A673 (cell line): ENCODE measurements at places on chromosomes 1 and 21.
A peak's percentile ranks its signal among the peaks of the same experiment; 100 is the strongest.

DNA sequence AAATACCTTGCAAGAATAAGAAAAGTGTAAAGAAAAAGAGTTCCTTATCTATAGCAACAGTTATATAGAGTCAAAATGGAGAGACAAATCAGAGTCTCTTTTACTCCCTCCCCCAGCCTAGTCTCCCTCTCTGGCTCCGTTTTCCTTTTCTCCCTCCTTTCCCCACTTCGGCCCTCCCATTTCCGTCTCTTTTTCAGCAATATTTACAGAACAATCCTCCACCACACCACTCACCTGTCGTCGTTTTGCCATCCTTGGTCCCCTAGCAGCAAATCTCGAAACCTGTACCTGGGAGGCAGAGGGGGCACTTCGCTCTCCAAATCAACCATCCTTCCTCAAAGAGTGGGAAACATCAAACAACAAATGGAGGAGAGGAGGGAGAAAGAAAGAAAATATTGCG, 259 bp downstream of the KCNT2 start:
- no peaks in the 10 kb centered on the region for H3K36me3 ChIP-seq
- H3K27ac ChIP-seq, result no peak overlapping the region
- peaks cover 6% of the 10 kb centered on the region for H3K27me3 ChIP-seq
- peaks cover 4% of the 10 kb centered on the region for H3K4me1 ChIP-seq

DNA sequence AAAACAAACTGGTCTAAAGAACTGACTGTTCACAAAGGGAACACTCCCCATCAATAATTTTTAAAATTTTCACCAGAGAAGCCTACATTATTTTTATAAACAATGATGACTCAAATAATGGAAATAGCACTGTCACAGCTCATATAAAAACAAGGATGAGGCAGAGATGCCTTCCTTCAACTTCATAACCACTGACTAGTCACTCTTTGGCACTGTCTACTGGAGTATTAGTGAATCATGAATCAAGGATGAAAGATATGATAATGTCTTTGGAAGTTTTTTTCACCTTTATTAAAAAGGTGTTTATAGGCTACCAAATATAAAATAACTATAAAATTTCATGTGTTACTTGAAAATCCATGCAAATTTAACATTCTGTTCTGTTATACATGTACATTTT, 316.9 kb downstream of the VAV3 start:
- no peak overlapping the region for H3K27ac ChIP-seq
- DNase-seq, result no peak
- no peak overlapping the region for H3K4me3 ChIP-seq
- H3K4me1 ChIP-seq, result no peaks in the 10 kb centered on the region

GRCh38 chr1:162678439-162678838, 46.2 kb downstream of the DDR2 start:
- no peak for DNase-seq
- H3K4me1 ChIP-seq, result peaks cover 42% of the 10 kb centered on the region
- H3K27ac ChIP-seq, result no peak overlapping the region
- no peaks in the 10 kb centered on the region for H3K27me3 ChIP-seq
- no peak overlapping the region for H3K4me3 ChIP-seq

- no peak overlapping the region for H3K4me3 ChIP-seq
- no peak overlapping the region for H3K27ac ChIP-seq
- H3K4me1 ChIP-seq, result no peaks in the 10 kb centered on the region
Observed at GRCh38 chr1:193841857-193842256, 655.4 kb upstream of the B3GALT2 start.

DNA sequence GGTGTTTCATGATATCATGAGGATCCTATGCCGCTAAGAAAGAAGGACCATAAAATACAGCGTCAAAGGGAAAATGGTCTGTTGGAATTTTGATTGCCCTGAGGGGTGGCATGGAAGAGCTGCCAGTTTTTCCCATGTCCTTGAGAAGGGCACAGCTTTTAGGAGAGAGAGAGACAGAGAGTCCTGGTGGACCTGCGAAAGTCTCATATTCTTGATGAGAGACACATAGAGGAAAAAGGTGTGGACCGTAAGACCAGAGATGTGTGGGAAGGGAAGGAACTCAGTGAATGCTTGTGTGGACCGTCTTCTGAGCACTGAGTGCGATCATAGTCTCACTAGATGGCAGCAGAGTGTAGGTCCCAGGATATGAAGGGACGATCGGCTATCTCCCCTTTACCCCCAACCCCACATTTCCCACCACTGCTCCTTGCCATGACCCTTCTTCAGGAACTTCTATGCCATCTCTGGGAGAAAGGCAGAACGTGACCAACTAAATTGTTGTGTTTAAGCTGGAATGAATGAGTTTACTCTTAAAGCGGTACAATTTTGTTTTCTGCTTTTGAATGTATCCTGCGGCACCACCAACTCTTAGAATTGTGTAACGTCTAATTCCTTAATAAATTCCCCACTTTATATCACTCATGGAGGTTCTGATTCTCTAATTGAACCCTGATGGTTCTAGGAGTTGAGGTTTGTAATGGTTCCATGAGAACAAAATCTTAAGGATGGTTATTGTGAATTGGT, 117.7 kb downstream of the CTH start:
- H3K4me3 ChIP-seq, result no peak overlapping the region
- DNase-seq, result peak; percentile 79
- H3K27ac ChIP-seq, result peak overlapping the region; percentile 14
- H3K4me1 ChIP-seq, result peaks cover 52% of the 10 kb centered on the region
- H3K27me3 ChIP-seq, result no peaks in the 10 kb centered on the region

DNA sequence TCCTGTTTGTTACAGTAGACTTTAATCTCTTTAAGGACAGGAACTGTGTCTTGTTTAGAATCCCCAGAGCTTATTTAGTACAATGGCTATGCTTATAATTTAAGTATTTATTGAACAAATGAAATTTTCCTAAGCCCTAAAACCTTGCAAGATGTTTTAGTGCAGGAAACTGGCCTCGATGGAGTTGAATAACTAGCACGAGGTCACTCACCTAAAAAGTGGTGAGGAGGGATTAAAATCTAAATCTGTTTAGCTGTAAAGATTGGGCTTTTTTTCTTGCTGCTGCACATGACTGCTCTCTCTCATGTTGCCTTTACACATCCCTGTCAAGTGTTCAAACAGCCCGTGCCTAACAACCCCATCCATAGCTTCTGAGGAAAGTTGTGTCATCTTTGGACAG, 10.2 kb downstream of the NFYC start:
- no peaks in the 10 kb centered on the region for H3K27me3 ChIP-seq
- peaks cover 58% of the 10 kb centered on the region for H3K4me1 ChIP-seq
- peak; percentile 71 for DNase-seq
- H3K27ac ChIP-seq, result peak overlapping the region; percentile 53
- H3K4me3 ChIP-seq, result no peak overlapping the region

- H3K27me3 ChIP-seq, result no peaks in the 10 kb centered on the region
- DNase-seq, result peak; percentile 15
- H3K27ac ChIP-seq, result no peak overlapping the region
Observed at GRCh38 chr21:46585191-46585953, 19.5 kb downstream of the S100B start.

GRCh38 chr1:3186526-3186921, 117.5 kb downstream of the PRDM16 start:
- no peak overlapping the region for H3K4me3 ChIP-seq
- H3K36me3 ChIP-seq, result no peaks in the 10 kb centered on the region
- H3K27me3 ChIP-seq, result no peaks in the 10 kb centered on the region
- H3K4me1 ChIP-seq, result no peaks in the 10 kb centered on the region
- H3K27ac ChIP-seq, result no peak overlapping the region
- DNase-seq, result peak; percentile 45

- H3K27me3 ChIP-seq, result peaks cover 46% of the 10 kb centered on the region
- H3K4me3 ChIP-seq, result peak within 1 kb of the TSS; percentile 50
- peaks cover 16% of the 10 kb centered on the region for H3K4me1 ChIP-seq
- H3K27ac ChIP-seq, result no peak within 1 kb of the TSS
- DNase-seq, result peak; percentile 72
Observed at GRCh38 chr1:202710070-202711045, at the start of gene SYT2. TSS of gene SYT2 (minus strand) at chr1:202710454. CDS start at chr1:202605772, 104,682 bp downstream.

- no peaks in the 10 kb centered on the region for H3K27me3 ChIP-seq
- H3K4me3 ChIP-seq, result no peak overlapping the region
- no peak overlapping the region for H3K27ac ChIP-seq
- H3K36me3 ChIP-seq, result no peaks in the 10 kb centered on the region
- no peaks in the 10 kb centered on the region for H3K4me1 ChIP-seq
Observed at GRCh38 chr1:36766481-36766880, 267.8 kb downstream of the GRIK3 start.

GRCh38 chr1:231139125-231139649, 22.7 kb upstream of the TRIM67 start:
- H3K27ac ChIP-seq, result no peak overlapping the region
- DNase-seq, result no peak
- no peak overlapping the region for H3K4me3 ChIP-seq
- no peaks in the 10 kb centered on the region for H3K27me3 ChIP-seq
- no peaks in the 10 kb centered on the region for H3K4me1 ChIP-seq
- H3K36me3 ChIP-seq, result no peaks in the 10 kb centered on the region
